ENCODE measurements at places on chromosomes 11 and 22.

DNA sequence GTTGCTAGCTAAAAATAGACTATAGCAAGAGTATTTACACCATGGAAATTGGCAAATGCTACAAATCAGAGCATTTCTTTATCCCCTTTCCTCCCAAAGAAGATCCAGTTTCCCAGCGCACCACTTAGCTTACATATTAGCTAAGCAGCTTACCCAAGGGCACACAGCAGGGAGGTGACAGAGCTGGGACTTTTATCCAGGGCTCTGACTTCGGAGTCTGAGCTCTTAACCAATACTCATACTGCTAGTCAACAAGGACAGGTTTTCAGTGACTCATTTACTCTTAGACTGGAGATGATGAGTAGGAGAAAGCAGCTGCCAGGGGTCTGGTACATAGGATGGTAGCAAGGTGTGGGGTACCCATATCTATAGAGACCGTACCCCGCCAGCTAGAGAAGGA, 38.4 kb downstream of the NAV2 start:
- DNase-seq, result no peak

GRCh38 chr11:66421492-66422205, 814 bp downstream of the NPAS4 start:
- peak; percentile 87 for DNase-seq

DNA sequence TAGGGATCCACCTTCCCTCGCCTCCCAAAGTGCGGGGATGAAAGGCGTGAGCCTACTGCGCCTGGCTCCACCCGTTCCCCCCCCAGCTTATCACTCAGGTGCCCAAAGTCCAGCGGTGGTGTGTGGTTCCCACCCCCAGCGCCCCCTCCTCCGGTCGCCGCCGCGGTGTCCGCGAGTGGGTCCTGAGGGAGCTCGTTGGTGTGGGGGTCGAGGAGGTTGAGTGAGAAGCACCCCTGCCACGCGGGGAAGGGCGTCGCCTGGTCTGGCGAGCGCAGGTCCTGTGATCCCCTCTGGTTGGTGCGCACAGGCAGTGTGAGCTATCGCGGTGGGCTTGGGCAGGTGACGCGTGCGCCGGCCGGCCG, 3900.6 kb upstream of the OR11H1 start:
- DNase-seq, result no peak

DNA sequence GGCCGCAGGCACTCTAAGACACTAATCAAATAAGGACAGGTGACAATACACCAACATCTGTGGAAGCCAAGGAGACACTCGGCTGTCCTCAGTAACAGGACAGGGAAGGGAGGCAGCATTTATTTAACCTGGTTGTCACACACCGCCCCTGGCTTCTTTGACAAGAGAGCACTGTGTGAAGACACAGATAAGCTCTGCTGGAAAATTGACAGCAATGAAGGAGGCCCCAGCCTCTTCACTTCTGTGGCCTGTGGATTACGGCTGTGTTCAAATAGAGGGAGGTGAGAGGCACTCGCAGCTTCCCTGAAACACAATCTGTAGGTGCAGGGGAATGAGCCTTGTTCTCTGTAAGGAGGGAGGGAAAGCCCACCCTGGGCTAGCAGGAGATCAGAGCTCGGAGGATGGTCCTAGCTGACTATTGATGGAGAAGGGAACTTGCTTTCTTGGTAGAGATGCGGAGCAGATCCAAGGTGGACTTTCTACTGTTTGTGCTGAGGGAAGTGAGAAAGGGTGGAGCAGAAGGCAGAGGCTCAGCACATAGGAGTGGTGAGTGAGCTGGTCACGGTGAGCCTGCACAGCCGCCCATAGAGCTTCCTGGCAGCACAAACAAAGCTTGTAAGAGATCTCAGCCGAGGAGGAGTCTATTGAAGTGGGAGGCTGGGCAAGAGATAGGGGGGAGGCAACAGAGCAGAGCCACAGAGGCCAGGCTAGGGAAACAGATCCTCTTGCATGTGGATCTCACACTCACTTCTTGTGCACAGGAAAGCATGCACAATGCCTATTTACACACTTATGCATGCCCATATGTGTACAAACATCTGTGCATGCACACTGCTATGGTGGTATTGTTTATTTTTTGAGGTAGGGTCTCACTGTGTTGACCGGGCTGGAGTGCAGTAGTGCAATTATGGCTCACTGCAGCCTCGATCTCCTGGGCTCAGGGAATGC, 114.6 kb upstream of the THY1 start:
- DNase-seq, result no peak
